Stimulated activated CD8-positive, alpha-beta memory T cell treated with anti-CD3 and anti-CD28 coated beads, Interleukin-15, amount 100 ng/mL, for 1 hour (primary cell): ENCODE measurements at places on chromosomes 6 and 20.

DNA sequence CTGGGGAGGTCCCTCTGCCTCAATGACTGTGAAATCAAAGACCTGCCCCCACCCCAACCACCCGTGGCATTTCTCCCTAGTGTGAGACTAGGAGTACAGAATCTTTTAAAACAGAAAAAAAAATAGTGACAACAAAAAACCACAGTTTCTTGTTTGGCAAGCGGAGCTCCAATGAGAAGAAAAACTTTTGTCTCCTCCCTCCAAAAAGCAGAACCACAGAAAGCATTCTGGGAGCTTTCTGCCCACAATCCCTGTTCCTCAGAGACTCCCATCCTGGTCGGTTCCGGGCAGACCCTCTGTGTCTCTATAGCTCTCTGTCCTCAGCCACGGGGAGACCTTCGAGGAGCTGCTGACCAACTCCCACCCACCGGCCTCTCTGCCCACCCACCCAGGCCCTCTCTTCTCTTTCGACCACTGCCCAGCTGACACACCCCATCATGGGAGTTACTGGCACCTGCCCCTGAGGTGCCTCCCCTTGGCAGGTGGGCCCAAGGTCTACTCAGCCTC, 4.9 kb downstream of the PREX1 start:
- no peak for DNase-seq

- DNase-seq, result no peak
These were observed 179.7 kb downstream of the BCAS1 start for GRCh38 chr20:53890443-53891305.

DNA sequence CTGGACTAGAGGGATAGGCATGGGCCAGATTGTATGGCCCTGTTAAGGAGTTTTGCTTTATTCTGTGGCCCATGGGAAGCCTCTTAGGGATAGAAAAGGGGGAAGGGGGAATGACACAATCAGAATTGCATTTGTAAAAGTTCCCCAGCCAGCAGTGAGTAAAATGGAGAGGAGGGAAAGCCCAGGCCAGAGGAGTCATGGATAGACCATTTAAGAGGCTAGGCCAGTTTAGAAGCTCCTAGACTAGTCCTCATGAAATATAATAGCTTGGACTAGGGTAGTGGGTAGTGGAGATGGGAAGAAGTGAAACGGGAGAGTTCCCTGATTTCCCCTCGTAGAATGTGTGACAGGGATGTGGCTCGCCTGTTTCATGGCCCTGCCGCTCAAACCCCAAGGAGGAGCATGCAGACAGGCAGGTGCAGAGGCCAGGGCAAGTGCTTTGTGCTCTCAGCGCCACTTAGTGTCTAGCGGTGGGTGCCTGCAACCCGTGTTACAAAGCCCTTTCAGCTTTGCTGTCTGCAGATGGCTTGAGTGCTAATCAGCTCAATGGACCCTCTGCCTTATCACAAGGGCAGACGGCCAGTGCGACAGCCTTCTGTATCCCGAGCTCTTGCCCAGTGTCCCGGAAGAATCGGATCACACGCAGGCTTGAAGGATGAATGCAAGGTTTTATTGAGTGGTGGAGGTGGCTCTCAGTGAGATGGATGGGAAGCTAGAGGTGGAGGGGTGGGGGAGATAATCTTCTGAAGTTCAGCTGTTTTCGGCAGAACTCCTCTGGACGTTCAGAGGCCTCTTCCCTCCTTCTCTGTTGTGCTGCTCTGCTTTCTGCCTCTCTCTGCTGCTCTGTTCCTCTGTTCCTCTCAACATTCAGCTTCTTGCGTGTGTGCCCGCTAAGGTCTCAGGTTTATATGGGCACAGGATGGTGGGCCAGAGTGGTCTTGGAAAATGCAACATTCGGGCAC, 141.1 kb downstream of the CEP57L1 start:
- DNase-seq, result no peak

- no peak for DNase-seq
These were observed 496.0 kb upstream of the MARCKS start for GRCh38 chr6:113361014-113361645.

- peak; percentile 92 for DNase-seq
These were observed at the start of the genes TBC1D22B and TMEM217 for GRCh38 chr6:37257634-37258404. Gene TBC1D22B (plus strand): TSS chr6:37257772. CDS start chr6:37257918, 146 bp downstream. Gene TMEM217 (minus strand): TSS chr6:37258144. CDS start chr6:37219030, 39,114 bp downstream.

DNA sequence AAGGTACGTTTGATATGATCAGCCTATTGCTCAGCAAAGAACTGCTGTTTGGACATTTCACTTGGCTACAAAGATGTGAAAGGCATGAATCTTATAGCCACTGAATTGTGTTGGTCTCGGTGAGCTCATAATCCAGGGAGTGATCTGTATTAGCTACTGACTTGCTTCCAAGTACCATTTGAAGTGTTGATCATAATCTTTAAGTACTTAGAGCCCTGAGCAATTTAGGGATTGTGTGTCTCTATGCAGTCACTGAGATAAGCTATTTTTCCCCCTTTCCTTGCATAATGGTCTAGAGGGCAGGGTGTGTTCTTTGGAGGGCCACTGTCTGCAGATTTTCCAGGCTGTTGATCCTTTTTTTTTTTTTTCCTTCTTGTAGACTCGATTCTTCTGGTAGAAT, 393.6 kb downstream of the ESR1 start:
- DNase-seq, result no peak

DNA sequence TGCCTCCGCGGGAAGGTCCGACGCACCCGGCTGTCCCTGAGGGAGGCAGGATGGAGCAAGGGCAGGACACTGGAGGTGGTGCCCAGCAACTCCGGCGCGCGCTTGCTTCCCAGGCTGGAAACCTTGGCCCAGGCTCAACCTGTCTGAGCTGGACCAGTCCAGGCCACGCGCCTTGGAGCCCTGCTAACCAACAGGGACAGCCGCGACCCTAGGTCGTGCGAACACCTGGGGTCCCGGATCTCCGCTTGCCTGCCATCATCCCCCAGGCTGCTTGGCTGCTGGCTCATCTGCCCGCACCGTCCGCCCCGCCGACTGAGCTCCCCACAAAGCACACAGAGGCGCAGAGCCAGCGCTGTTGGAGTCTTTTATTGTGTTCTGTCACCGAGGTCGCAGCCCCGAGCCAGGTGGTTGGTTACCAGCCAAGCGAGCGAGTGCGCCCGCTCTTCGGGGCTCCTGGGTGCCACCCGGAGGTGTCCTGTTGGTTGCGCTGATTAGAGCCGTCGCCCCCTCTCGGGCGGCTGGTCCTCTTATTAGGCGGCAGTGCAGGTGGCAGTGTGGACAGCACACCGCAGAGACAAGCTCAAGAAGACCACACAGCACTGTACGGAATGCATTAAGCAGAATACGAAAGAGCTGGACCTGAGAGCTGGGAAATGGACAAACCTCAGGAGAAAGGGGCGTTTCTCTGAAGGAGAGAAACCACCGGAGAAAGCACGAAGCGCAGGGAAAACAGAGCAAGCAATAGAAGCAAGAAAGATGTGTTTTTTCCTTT, 3.8 kb downstream of the COL12A1 start:
- no peak for DNase-seq

DNA sequence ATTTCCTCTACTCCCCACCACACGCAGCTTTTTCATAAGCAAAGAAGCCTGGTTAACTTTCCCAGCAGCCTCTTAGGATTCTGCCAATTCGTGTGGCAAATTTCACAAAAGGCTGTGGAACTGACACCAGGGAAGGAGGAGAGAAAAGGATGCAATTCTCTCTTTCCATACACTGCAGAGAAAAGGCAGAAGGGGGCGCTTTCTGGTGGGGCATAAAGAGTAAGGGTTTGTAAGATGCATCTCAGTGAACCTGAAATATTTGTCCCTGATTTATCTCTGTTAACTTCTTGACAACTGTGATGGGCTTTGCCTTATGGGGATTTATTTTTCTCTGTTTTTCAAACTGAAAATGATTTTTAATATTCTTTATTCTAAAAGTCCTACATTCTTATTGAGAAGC, 45.5 kb upstream of the GLP1R start:
- no peak for DNase-seq

DNA sequence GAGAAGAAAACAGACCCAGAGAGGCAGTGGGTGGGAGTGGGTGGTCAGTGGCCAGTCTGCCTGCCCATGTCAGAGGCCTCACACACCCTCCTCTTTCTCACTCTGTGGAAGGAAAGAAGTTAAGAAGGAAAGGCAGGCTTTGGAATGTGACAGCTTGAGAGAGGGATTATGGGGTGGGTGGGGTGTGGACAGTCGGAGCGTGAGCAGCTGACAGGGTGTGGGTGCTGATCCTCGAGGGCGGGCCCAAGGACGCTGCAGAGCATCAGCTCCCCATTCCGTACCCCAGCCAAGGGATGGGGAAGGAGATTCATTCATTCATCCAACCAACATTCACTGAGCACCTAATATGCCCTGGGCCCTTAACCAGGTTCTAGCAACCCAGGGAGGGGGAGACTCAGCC, 4.8 kb downstream of the TGM6 start:
- no peak for DNase-seq

- DNase-seq, result no peak
These were observed 53.8 kb downstream of the PRND start for GRCh38 chr20:4775322-4776078.

GRCh38 chr6:34575326-34575725, 19.2 kb upstream of the SPDEF start:
- no peak for DNase-seq

DNA sequence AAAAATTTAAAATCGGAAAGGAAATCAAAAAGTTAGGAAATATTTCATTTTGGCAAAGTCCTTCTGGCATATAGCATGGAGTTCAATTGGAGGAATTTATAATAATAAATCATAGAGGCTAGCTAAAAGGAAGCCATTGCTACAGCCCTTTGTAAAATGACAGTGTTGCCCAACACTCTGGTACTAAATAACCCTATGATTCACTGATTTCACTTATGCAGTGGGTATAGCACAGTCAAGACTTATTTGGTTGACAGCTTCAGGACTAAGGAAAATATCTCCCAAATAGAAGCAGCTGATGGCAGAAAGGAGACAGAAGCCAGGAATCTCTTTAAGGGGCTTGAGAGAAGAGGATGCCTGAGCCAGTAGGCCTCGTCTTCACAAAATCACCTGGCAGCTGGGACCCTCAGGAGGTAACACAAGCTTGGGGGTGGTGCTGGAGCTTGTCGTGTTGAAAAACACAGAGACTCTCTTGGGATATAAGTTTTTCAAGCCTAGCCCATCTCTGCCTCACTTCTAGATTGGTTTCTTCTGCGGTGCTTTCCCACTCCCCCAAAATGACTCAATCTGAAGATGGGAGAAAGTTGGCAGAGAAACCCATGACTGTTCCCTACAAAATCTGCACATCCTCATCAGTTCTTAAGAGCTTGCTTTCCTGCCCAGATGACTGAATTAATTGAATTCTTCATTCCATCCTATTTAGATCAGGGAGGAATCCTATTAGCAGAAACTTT, 38.4 kb upstream of the EYA4 start:
- no peak for DNase-seq

DNA sequence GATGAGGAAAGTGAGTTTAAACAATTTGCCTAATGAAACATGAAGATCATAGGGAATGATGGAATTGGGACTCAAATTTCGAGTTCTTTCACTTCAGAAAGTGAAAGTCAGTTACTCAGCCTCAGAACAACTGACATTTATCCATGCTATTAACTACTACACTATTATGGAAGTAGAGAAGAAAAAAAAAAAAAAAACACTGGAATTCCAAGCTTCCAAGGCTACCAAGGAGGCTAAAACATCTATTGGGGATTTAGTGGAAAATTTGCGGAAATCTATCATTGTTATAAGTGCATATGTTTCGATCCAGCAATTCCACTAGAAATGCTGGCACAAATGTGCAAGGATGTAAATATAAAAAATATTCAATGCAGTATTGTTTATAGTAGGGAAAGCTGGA, 70.4 kb downstream of the TSHZ2 start:
- DNase-seq, result no peak

DNA sequence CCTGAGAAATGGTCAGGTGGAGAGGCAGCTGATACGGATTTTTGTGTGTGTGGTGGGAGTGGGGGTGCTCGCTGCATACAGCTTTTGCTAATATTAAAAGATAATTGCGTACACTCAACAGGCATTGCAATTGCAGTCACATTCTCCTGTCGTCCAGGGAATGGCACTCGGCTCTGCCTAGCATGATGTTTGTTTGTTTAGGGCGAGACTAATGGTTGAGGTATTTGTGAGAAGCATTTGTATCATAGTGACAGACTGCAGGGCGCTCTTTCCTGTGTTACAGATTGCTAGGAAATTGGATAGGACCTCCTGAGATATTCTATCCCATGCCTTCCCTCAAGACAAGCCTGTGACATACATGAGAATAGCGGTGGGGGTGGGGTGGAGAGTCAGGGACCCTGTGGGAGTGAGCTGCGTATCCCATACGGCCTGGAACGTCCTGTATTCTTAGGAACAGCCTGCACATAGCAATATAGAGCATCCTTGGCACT, 207.4 kb downstream of the SOX4 start:
- DNase-seq, result no peak

GRCh38 chr6:27720607-27721580, 191.3 kb downstream of the OR2B2 start:
- DNase-seq, result no peak

DNA sequence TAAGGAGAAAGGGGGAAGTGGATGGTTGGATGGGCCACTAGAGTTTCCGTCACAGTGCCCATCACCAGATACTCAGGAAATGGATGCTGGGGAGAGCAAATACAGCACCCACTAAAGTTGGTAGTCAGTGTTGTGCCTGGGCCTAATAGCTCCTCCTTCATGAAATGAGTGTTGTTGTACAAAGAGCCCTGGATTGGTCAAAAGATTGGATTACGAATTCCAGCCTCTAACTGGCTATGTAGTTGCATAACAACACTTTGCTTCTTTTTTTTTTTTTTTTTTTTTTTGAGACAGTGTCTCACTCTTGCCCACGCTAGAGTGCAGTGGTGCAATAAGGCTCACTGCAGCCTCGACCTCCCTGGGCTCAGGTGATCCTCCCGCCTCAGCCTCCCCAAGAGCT, 27.4 kb downstream of the KCNG1 start:
- DNase-seq, result no peak

- no peak for DNase-seq
These were observed 101.1 kb downstream of the CDK19 start for GRCh38 chr6:110714143-110714542.

- DNase-seq, result no peak
These were observed 159.7 kb upstream of the AHI1 start for GRCh38 chr6:135657207-135657606.
